ENCODE measurements at places on chromosomes 1 and 21.

- DNase-seq, result no peak
Observed at GRCh38 chr1:7094086-7094485, 308.8 kb downstream of the CAMTA1 start.

- DNase-seq, result no peak
Observed at GRCh38 chr21:40647706-40648105, 199.3 kb downstream of the DSCAM start.

GRCh38 chr1:232554409-232554808, 75.5 kb downstream of the SIPA1L2 start:
- DNase-seq, result no peak

DNA sequence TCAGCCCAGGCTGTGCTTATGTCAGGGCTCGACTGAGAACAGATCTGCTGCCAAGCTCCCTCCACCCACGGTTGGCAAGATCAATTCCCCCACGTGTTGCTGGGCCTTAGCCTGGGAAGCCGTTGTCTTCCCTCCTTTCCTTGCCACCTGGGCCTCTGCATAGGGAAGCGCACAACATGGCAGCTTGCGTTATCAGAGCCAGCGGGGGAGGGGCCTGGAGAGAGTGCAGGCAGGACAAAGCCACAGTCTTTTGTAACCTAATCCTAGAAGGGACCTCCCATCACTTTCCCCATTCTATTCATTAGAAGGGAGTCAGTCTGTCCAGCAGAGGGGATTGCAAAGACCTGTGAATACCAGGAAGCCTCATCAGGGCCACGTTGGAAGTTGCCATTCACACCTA, 17.0 kb upstream of the IGSF21 start:
- DNase-seq, result no peak

DNA sequence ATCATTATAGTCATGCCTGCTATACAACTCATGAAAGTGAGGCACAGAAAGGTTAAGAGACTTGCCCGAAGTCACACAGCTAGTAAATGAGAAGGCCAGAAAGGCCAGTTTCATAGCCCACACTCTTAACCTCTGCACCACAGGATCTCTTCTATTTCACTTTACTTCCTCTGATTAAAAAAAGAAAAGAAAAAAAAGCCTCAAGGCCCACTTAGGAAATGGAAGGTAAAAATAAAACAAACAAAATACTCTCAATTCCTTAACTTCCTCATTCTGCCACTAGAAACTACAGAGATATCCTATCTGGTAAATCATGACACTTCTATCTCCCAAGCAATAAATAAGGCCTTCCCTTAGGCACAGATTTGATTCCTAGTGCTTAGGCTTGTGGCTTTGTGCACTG, 7.6 kb upstream of the ENAH start:
- DNase-seq, result no peak

Data from globus pallidus (tissue), 1 donor.